ENCODE measurements at places on chromosomes 13 and 19.

DNA sequence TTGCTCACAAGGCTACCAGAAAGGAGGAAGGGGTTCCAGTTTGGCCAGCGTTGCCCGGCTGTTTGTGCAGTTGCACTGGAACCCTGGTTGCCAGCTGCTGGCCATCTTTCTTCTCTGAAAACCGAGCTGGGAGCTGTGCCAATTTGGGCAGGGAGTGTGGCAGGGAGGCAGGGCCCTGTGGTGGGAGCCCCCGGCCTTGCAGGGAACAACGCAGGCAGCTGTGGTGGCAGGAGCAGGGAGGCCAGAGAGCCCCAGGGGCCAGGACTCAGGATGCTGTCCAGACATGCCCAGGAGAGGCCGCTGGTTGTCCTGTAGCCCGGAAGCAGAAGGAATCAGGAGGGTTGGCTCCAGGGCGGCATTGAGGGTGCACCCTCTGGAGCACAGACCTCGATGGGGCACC is 4.8 kb downstream of the KMT5C start:
- DNase-seq: peak; percentile 37

GRCh38 chr19:3183721-3184641 is 1.7 kb upstream of the NCLN start:
- DNase-seq: no peak

DNA sequence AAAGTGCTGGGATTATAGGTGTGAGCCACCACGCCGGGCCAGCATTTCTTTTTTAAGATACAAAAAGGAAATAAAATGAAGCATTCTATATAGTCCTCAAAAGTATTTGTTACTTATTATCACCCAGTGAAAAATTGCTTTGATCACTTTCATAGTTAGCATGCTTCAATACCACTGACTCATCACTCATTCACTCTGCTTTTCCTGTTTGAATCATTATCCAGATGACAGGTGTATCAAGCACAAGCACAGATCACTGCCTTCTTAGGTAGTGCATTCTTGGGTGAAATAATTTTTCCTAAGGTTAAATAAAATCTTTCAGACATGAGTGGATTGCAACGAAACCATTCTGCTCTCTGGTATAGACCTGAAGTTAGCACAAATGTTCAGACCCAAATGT is 35.8 kb upstream of the SPART start:
- DNase-seq: no peak

GRCh38 chr13:90098577-90098976 is 1248.9 kb upstream of the MIR17HG start:
- DNase-seq: no peak

Data from breast epithelium (tissue), 4 donors.